Esophagus squamous epithelium (tissue), 5 donors: ENCODE measurements at places on chromosomes 11 and 22.

GRCh38 chr11:8263109-8263768 lies 439 bp downstream of the LMO1 start:
- no peaks in the 10 kb centered on the region for H3K36me3 ChIP-seq
- H3K27me3 ChIP-seq: peaks cover 9% of the 10 kb centered on the region
- no peak for DNase-seq

DNA sequence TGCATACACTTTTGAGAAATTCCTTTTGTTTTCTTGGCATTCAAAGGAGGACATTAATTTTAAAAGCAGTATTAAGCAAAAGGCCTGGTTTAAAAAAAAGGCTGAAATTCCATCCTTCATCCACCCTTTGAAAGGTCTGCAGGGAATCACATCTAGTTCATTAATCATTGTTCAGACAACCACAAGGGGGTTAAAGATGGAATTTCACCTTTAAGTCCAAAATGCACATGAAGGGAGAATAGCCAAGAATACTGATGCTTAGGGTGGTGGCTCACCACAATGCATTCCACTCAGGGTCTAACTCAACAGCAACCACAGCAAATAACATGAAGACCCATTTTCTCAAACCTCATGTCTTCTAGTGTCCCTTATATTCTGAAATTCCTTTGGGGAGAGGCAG lies 256.9 kb downstream of the CADM1 start:
- no peak overlapping the region for H3K4me3 ChIP-seq
- no peak for DNase-seq
- H3K36me3 ChIP-seq: no peaks in the 10 kb centered on the region
- no peaks in the 10 kb centered on the region for H3K27me3 ChIP-seq
- H3K4me1 ChIP-seq: no peaks in the 10 kb centered on the region

- no peaks in the 10 kb centered on the region for H3K36me3 ChIP-seq
- no peaks in the 10 kb centered on the region for H3K27me3 ChIP-seq
- no peak overlapping the region for H3K4me3 ChIP-seq
- H3K27ac ChIP-seq: no peak overlapping the region
- DNase-seq: no peak
These were observed 74.9 kb upstream of the RAG2 start for GRCh38 chr11:36672815-36673450.

DNA sequence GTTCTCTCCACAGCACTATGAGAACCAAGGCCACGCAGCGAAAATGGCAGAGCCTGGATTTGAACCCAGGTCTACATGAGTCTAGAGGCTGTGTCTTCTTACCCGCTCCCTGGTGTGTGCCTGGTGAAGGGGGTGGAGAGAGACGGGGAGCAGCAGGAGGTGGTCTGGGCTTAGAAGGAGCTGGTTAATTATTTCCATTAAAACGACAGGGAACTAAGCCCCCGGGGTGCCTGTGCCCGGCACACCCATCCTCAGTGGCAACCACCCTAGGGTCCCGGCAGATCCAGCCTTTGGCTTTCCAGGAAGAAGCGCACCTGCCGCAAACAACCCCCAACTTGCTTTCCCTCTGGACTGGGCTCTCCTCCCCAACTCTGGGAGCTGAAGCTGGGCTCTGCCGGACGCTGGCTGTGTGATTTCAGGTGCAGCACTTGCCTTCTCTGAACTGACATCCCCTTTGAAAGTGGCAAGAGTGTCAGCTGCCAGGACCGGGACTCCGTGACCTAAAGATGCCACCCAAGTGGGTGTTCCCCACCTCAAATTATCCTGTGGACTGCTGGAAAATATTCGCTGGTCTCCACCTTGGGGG lies 35.8 kb downstream of the MN1 start:
- no peaks in the 10 kb centered on the region for H3K27me3 ChIP-seq

DNA sequence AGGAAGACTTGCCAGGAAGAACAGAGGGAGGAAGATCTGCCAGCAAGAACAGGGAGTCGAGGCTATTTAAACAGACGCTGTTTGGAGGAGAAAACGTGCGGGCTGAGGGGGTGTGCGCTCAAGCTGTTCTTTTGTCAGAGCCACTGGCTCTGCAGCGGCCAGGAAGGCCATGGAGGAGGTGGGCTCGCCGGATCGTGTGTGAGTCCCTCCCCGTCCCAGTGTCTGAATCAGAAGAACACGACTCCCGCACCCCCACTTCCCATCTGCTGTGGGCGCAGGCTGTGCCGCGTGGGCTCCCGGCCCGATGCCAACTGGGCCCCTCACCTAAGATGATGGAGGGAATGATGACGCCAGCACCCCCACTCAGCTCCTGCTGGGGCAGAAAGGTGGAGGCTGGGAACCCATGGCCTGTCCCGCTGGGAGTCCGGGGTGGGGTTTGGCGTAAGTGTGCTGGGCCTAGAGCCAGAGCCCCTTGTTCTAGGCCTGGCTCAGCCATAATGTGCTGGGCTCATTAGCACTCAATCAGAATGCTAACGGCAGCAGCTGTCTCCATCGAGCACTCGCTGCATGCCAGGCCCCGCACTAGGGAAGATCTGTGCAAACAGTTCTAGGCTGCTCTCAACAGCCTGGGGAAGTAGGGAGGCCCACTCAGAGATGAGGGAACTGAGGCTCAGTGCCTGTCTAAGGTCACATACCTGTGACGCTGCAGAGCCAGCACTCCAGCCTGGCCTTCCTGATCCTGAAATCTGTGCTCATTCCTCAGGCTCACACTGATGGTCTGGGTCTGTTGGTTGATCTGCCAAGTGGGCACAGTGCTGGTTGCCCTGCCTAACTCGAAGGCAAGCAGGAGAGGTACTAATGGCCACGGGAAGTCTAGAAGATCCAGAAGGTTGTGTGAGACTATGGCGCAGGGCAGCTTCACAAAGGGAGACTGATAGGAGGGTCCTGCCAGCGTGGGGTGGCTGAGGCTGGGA lies 11.5 kb downstream of the NPTXR start:
- no peaks in the 10 kb centered on the region for H3K4me1 ChIP-seq
- peaks cover 22% of the 10 kb centered on the region for H3K27me3 ChIP-seq
- DNase-seq: no peak
- no peaks in the 10 kb centered on the region for H3K36me3 ChIP-seq
- H3K4me3 ChIP-seq: no peak overlapping the region

DNA sequence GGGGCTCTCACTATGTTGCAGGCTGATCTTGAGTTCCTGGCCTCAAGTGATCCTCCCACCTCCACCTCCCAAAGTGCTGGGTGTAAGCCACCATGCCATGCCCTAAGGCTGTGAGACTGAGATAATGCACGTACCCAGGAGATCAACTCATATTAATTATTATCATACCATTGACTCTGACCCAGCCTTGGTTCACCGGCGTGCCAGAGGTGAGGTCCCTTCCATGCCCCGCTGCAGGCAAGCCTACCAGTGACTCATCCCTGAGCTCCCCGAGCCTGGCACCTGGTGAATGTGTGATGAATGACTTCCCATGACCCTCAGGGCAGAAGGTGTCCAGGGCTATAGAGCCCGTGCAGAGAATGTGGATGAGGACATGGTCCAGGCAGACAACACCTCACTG lies 12.1 kb downstream of the GAL3ST1 start:
- H3K27me3 ChIP-seq: no peaks in the 10 kb centered on the region
- no peak for DNase-seq

DNA sequence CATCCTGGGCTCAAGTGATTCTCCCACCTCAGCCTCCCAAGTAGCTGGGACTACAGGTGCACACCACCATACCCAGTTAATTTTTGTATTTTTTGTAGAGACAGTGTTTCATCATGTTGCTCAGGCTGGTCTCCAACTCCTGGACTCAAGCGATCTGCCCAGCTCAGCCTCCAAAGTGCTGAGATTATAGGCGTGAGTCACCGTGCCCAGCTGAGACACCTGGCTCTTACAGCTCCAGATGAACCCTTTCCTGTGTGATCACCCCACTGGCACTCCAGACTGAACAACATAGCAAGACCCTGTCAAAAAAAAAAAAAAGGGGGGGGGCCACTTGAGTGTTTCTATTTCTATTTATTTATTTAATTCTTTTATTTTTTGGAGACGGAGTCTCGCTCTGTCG lies 1.0 kb upstream of the ADSL start:
- no peaks in the 10 kb centered on the region for H3K36me3 ChIP-seq
- DNase-seq: no peak
- peaks cover 15% of the 10 kb centered on the region for H3K4me1 ChIP-seq
- peak overlapping the region; percentile 58 for H3K4me3 ChIP-seq
- H3K27ac ChIP-seq: peak overlapping the region; percentile 92

GRCh38 chr11:57476757-57477506 lies 16.6 kb downstream of the RTN4RL2 start:
- no peaks in the 10 kb centered on the region for H3K27me3 ChIP-seq
- H3K27ac ChIP-seq: peak overlapping the region; percentile 9
- no peak for DNase-seq
- no peaks in the 10 kb centered on the region for H3K36me3 ChIP-seq
- H3K4me3 ChIP-seq: peak overlapping the region; percentile 64

GRCh38 chr11:72969894-72970335 lies 155.7 kb downstream of the ATG16L2 start:
- no peak for DNase-seq
- peaks cover 18% of the 10 kb centered on the region for H3K36me3 ChIP-seq
- no peak overlapping the region for H3K27ac ChIP-seq

DNA sequence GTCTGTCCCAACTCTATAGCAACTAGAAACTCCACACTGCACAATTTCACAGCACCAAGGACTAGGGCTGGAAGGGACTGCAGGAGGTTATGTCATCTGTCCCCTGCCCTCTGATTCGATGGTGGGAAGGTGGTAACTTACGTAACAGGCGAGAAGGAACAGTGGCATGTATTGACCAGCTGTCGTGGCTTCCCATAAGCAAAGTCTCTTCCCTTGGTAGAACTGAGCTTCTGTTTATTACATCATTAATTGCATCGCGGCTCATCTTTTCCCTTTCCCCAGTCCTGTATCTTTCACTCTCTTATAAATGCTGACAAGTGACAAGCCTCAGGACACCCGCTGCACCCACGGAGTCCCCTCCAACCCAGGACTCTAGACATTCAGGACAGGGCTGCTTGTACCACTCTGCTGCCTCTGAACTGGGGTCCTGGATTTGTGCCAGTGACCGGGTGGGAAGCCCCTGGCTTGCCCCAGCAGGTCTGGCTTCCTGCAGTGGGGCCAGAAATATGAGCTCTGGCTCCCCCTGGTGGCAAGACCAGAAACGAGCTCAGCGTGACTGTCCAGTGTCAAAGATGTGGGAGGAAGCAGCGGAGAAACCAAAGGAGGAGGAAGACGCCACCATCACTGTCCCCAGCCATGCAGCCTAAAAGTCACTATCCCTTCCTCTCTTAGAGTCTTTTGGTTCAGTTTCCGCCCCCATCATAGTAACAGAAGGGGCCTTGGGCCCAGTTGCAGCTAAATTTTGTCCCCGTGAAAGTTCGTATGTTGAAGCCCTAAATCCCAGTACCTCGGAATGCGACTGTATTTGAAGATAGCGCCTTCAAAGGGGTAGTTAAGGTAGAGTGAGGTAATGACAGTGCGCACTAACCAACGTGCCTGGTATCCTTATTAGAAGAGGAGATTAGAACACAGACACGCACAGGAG lies 84.5 kb downstream of the ISX start:
- no peaks in the 10 kb centered on the region for H3K36me3 ChIP-seq
- H3K4me1 ChIP-seq: no peaks in the 10 kb centered on the region
- no peak for DNase-seq
- H3K27me3 ChIP-seq: no peaks in the 10 kb centered on the region
- H3K27ac ChIP-seq: no peak overlapping the region

DNA sequence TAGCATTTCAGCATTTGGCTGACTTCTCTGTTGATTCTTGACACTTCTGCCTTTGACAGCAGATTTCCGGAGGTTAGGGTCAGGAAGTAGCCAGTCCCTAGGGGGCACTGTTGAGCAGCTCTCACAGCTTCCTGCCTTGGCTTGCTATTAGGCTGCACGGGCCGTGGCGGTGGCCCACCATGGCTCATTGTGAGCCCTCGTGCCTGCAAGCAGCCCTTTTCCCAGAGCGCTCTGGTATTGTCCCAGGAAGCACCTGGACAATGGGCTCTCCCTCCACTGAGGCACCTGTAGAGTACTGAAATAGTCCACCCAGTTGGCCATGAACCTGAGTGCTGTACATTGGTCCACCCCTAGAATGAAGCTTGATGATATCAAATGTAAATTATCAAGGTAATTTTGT lies 100.2 kb upstream of the GAL start:
- H3K4me3 ChIP-seq: no peak overlapping the region
- H3K27me3 ChIP-seq: no peaks in the 10 kb centered on the region
- DNase-seq: no peak
- H3K4me1 ChIP-seq: peaks cover 8% of the 10 kb centered on the region

- no peak for DNase-seq
- no peaks in the 10 kb centered on the region for H3K4me1 ChIP-seq
- H3K27ac ChIP-seq: no peak overlapping the region
- H3K36me3 ChIP-seq: no peaks in the 10 kb centered on the region
- H3K4me3 ChIP-seq: no peak overlapping the region
These were observed 112.6 kb upstream of the E2F8 start for GRCh38 chr11:19353287-19353850.

- H3K4me1 ChIP-seq: peaks cover 14% of the 10 kb centered on the region
- H3K36me3 ChIP-seq: no peaks in the 10 kb centered on the region
- H3K27ac ChIP-seq: peak overlapping the region; percentile 9
These were observed 64.7 kb upstream of the RRAS2 start for GRCh38 chr11:14423633-14424032.

DNA sequence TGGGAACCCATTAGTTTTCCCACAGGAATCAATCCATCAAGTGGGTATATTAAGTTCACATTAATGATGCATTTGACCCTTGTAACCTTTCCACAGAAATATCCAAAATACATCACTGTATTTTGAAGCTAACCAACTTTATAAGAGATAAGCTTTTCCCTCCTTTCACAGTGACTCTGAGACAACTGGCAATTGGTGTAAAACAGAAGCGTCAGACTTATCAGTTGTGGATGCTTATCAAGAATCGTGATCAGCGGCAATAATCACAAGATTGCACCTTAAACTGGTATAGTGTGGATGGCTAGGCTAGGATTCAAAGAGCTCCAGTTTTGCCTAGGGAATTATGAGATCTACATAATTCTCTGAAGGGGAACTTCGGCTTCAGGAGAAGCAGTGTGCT lies 73.1 kb downstream of the USP35 start:
- no peak for DNase-seq
- peaks cover 15% of the 10 kb centered on the region for H3K4me1 ChIP-seq
- H3K36me3 ChIP-seq: no peaks in the 10 kb centered on the region
- H3K4me3 ChIP-seq: no peak overlapping the region
- no peak overlapping the region for H3K27ac ChIP-seq
- no peaks in the 10 kb centered on the region for H3K27me3 ChIP-seq

DNA sequence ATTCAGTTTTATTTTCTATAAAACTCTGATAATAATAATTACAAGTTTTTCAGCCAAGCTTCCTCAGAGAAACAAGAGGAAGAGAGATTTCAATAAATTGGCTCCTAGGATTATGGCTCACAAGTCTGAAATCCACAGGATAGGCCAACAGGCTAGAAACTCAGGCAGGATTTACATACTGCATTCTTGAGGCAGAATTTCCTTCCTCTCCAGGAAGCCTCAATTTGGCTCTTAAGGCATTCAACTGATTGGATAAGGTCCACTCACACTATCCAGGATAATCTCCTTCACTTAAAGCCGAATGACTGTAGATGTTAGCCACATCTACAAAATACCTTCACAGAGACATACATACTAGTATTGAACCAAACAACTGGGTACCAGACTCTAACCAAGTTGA lies 120.3 kb upstream of the FAT3 start:
- H3K4me3 ChIP-seq: no peak overlapping the region
- no peaks in the 10 kb centered on the region for H3K4me1 ChIP-seq
- DNase-seq: no peak
- no peak overlapping the region for H3K27ac ChIP-seq

- H3K27ac ChIP-seq: peak overlapping the region; percentile 66
- no peaks in the 10 kb centered on the region for H3K36me3 ChIP-seq
- DNase-seq: peak; percentile 42
- H3K4me3 ChIP-seq: peak overlapping the region; percentile 18
- peaks cover 80% of the 10 kb centered on the region for H3K4me1 ChIP-seq
- no peaks in the 10 kb centered on the region for H3K27me3 ChIP-seq
These were observed 13.7 kb downstream of the ARAP1 start for GRCh38 chr11:72738199-72739141.
